ENCODE measurements at places on chromosomes 16 and 17.
A peak's percentile ranks its signal among the peaks of the same experiment; 100 is the strongest.

DNA sequence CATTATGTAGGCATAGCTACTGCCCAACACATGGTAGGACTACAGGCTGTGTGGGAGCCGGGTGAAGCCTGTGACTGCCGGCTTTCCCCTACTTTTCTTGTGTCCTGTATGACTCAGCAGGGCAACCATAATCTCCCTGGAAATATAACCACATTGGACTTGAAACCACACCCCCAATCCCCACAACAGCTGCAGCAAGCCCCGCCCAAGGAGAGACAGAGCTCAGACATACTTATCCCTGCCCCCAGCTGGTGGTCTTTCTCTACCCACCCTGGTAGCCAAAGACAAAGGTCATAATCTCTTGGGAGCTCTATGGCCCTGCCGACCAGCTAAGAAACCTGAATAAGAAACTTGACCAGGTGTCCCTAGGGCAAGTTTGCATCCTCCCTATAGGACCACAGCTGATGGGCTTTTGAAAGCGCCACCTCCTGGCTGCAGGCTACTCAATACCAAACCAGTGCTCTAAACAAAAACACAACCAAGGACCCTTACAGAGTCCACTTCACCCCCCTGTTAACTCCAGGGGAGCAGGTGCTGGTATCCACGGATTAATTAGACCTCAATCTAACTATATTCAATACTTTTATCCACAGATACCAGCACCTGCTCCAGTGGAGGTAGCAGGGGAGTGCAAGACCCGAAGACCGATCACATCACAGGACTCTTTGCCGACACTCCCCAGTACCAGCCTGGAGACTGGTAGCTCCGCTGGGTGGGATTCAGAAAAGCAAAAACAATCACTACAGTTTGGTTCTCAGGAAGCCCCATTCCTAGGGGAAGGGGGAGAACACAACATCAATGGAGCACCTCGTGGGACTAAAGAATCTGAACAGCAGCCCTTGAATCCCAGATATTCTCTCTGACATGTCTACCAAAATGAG lies 91.2 kb downstream of the IRX5 start:
- DNase-seq = peak; percentile 9

DNA sequence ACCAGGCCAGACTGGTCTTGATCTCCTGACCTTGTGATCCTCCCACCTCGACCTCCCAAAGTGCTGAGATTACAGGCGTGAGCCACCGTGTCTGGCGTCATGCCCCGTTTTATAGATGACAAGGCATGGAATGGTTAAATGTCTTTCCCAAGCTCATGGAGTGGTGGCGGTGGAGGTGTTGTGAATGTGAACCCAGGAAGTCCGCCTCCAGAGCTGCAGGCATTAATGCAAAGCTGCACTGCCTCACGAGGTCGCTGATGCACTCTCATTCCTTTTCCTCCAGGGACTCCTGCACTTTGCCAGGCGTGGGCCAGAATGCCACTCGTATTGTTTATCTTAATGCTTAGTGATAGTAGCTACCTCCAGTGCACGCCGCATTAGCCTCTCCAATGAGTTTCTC lies 149.6 kb downstream of the WWOX start:
- DNase-seq = no peak

- no peak for DNase-seq
These were observed 204.7 kb upstream of the CIBAR2 start for GRCh38 chr16:85316944-85317343.

- no peak for DNase-seq
These were observed 56.0 kb downstream of the ACSM2A start for GRCh38 chr16:20507280-20507679.

- no peak for DNase-seq
These were observed 38.4 kb downstream of the PTRH2 start for GRCh38 chr17:59668816-59669215.

- peak; percentile 81 for DNase-seq
These were observed 228.5 kb upstream of the PMFBP1 start for GRCh38 chr16:72400257-72401083.

GRCh38 chr16:3716831-3717234 lies 491 bp downstream of the TRAP1 start:
- peak; percentile 74 for DNase-seq

DNA sequence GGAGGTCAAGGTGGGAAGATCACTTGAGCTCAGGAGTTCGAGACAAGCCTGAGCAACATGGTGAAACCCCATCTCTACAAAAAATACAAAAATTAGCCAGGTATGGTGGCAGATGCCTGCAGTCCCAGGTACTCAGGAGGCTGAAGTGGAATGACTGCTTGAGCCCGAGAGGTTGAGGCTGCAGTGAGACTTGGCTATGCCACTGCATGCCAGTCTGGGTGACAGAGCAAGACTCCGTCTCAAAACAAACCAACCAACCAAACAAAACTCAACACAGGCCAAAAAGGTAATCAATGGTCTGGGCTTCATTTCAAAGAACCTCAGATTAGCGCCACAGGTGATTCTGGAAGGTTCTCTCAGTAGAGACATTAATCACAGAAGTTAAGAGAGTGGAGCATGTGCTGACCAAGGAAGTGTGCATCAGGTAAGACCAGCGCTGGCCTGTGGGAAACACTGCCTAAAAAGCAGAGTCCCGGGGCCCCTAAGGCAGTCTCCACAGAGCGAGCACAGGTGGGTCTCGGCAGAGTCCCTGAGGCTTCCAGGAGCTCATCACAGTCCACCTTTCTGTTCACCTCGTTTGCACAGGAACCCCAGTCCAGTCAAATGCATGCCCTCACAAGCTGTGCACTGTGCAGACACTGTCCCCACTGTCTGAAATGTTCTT lies 71.5 kb upstream of the TRAP1 start:
- no peak for DNase-seq

- DNase-seq = no peak
These were observed 38.2 kb downstream of the RTN4RL1 start for GRCh38 chr17:1986783-1987451.

DNA sequence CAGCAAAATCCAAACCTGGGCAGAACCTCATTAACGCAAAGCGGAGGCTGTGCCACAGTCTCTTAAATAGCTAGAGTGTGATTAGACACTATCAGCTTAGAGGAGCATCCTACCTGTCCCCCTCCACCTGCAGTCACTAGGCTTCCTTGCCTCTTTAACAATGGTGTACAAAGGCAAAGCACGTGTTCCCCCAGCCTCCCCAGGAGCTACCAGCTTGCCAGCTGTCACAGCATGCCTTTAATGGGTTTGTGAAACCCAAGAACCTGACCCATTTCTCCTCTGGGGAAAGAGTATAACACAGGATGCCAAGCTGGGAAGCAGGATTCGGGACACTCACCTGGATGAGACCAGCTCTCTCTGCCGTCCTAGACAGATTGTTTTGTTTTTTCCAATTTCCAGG lies 37.2 kb upstream of the TBX2 start:
- no peak for DNase-seq

- DNase-seq = no peak
These were observed 17.6 kb downstream of the HS3ST3A1 start for GRCh38 chr17:13583996-13584700.

GRCh38 chr16:57689762-57690558 lies 4.6 kb upstream of the DRC7 start:
- DNase-seq = no peak

GRCh38 chr16:919658-920050 lies 51.1 kb downstream of the LMF1 start:
- no peak for DNase-seq

DNA sequence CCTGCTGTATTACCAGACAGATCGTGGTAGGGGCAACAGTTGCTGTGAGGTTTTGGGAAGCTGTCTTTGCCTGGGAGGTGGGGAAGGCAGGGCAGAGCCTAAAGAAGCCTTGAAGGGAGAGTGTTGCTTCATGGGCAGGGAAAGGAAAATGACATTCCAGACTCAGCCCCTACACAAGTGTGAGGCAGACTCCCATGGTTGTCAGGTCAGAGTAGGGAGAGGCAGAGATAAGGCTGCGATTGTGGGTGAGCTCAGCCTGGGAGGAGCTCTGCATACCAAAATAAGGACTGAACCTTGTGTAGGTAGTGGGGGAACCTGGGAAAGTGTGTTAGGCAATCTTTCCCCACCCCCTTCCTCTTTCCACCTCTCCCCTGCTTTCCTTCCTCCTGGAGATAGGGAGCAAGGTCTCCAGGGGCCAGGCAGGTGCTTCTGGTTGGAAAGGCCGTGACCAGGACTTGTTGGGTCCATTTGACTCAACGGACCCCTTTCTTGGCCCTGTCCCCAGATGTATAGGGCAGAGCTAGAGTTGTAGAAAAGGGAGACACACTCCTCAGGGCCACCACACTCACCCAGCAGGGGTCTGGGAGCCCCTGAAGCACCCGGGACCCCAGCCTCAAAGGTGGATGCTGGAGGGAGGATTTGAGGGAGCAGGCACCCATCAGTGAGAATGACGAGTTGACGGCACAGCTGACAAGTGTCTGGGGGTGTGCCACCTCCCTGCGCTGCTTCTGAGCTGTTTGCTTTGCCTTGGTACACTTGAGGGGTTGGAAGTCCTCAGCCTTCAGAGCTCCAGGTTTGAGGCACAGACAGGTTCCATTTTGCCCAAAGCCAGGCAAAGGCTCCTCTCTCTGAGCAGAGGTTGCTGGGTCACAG lies 18.5 kb upstream of the TOB1 start:
- no peak for DNase-seq

DNA sequence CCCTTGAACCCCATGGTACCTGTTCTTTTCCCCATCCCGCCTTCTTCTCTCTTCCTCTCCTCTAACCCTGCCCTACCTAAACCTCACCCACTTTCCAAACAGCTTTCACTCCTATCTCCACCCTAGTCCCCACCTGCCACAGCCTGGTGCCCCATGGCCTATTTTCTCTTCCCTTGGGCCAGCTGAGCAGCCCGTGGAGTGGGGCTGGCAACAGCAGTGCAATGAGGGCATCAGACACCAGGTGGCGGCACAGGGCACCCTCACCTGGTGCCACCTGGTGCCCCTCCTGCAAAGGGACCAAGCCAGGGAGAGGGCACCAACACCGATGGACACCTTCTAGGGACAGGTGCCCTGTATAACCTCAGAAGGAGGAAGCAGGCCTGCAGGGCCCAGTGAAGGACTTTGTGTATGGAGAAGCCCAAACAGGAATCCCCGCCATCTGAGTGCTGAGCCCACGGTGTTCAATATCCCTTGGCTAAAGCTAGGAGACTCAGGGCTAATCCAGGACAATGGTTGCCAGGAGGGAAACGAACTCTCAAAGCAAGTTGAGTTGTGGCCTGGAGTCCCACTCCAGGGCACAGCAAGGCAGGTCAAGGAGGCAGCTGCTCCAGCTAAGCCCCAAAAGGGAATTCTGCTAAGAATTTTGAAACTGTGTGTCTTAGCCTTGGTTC lies 4.0 kb upstream of the ABCC3 start:
- DNase-seq = peak; percentile 55

- DNase-seq = peak; percentile 75
These were observed 233.4 kb downstream of the SHISA9 start for GRCh38 chr16:13134836-13135235.

DNA sequence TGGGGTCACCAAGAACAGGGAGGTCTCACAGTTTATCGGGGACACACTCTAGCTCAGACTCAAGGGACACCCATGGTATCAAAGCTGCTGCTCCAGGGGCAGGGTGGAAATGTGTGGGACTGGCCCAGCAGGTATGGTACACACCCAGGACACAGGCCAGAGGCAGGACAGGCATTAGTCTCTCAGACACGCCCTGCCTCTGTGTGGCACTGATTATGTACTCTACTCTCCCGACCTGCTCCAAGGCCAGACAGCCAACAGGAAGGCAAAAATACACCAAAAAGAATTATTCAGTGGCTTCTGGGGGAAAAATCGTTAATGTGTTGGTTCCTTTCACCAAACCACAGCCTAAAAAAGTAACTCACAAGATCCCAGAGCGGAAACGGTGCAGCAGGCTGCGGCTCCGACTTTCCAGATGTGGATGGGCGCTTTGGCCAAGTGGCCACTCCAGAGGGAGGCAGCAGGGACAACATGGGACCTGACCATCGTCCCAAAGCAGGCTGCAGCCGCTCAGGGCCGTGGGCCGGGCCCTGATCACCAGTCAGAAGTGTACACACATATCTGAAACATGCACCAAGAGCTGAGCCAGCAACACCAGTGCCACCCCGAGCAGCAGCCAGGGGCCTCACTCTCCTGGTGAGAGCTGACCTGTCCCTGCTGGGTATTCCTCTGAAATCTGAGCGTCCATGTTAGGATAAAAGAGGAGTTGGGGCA lies 1.0 kb upstream of the SIRT7 start:
- DNase-seq = no peak

DNA sequence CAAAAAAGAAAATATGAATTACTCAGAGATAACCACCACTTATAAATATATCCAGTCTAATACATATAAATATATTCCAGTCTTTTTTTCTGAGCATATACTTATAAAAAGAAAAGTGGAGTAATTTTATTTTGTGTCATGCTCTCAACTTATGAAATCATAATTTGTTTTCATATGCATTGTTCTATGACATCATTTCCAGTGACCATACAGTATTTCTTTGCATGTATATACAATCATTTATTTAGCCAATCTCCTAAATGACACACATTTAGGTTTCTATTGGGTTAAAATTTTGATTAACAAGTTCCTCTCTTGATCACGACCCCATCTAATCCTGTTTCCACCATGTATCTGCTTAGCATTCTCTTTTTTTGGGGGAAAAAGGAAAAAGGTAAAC lies 16.4 kb upstream of the NDEL1 start:
- no peak for DNase-seq

GRCh38 chr16:79250502-79251098 lies 349.9 kb downstream of the MAF start:
- no peak for DNase-seq

GRCh38 chr17:43528988-43529814 lies 16.9 kb downstream of the ETV4 start:
- no peak for DNase-seq

- DNase-seq = no peak
These were observed 148.7 kb upstream of the SDK2 start for GRCh38 chr17:73792994-73793393.

DNA sequence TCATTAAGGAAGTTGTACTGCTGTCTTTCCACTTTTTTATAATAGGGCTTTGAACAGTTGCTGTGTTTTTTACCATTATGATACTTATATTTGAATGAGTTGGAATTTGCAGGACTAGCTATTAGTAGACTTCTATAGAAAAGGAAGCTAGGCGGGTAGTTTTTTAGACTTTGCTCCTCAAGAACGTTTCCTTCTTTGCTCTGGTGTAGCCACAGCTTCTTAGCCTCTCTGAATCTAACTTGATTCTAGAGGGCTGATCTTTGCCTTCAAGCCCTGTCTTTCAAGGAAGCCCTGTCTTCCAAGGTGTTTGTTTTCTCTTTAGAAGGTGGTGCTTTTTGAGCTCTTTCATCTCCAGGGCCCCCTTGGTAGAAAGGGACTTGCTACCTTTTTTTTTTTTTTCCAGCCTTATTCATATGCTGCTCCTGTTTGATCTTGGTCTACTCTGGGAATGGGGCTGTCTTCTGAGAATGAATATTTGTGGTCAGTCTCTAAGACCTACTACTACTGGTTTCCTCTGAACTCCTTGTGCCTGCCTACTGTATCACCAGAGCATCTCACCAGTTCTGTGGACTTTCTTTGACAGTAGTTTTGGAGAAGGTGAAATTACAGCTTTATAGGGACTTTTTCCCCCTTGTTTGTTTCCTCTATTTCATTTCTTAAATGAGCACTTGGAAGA lies 52.3 kb upstream of the RASL10B start:
- DNase-seq = no peak

GRCh38 chr17:81682565-81683207 lies 911 bp downstream of the ARL16 start:
- DNase-seq = no peak

- DNase-seq = no peak
These were observed 5.5 kb upstream of the CDRT4 start for GRCh38 chr17:15472891-15473290.
